ENCODE measurements at places on chromosomes 13 and 19. TPM values are rescaled to one million over a fixed set of nuclear protein-coding genes. Genes with fewer than 3 reads are reported as not detected.

The ZNF865 gene
- 1.4 TPM for polyA plus RNA-seq

The PRSS57 gene
- polyA plus RNA-seq: not detected

The CALR3 gene
- not detected for polyA plus RNA-seq

The TMEM145 gene
- polyA plus RNA-seq: not detected

GRCh38 chr19:49631014-49631588, 8.8 kb downstream of the RRAS start:
- no peak for DNase-seq

GRCh38 chr19:48813123-48813913, 2.5 kb upstream of the BCAT2 start:
- no peak for DNase-seq

- DNase-seq: no peak
Measured at GRCh38 chr19:42251572-42252358, 3.2 kb downstream of the ERF start.

DNA sequence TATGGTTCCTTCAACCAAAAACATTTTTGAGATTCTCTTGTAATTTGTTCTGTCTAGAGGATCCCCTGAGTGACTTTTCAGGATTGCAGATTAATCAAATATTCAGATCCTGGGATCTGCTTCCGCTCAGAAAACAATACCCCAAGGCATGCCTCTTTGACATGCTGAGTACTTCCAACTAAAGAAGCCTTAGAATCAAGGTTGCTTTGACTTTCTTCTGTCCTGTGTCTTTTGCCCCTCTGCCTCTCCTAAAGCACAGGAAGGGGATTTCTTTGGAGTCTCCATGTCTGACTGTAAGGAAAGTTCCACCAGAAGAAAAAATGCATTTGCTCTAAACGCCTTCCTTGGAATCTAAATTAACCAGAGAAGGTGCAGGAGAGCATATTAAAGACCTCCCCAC, 431.5 kb downstream of the FGF14 start:
- no peak for DNase-seq

GRCh38 chr19:58538257-58539168, 5.4 kb upstream of the TRIM28 start:
- no peak for DNase-seq

GRCh38 chr19:17841810-17842662, 5.7 kb downstream of the JAK3 start:
- no peak for DNase-seq

- DNase-seq: peak; percentile 68
Measured at GRCh38 chr19:41310033-41310831, at the start of gene CCDC97. CCDC97 (plus strand) TSS chr19:41310172; CDS start chr19:41310311, 139 bp downstream.

GRCh38 chr19:50659318-50660087, 10.3 kb downstream of the C19orf81 start:
- DNase-seq: no peak

- DNase-seq: no peak
Measured at GRCh38 chr19:6947745-6948144, 60.4 kb downstream of the ADGRE1 start.

DNA sequence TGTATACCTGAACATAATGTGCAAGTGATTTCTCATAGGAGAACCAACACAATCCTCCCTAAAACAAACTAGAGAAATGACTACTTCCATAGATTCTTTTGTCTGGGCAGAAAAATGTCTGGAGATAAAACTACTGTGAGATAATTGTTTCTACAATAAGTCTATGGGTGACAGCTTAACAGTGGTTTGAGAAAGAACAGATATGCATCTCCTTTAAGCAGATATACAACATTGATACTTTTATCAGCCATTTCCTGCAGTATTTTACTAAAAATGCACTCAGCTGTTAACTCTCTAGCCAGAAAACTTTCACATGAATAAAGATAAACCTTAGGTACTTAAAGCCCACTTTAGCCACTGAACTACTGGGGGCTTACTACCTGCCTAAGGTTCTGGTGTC, 1132.4 kb downstream of the EFNB2 start:
- no peak for DNase-seq

DNA sequence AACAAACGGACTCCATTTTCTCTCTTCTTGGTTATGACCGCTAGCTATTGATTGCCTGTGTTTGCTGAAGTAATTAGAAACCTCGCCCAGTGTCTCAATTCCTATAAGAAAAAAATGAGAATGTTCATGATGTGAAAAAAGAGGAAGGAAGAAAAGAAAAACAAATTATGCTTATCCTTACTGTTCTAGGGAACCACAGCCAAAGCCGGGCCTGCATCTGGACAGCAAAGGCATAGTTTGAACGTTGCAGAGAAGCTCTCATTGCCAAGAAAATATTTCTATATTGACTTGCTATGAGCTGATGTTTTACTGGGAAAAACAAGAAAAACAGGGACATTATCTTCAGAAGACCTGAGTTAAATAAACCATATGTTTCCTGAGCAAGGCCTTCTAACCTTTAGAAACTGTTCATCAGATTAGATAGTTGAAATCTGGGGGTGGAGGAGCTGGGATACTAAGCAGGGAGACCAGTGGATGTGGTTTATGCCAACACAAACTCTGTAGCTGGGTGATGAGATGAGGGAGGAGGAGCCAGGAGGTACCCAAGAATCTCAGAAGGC, 55.0 kb downstream of the EFNB2 start:
- DNase-seq: no peak

DNA sequence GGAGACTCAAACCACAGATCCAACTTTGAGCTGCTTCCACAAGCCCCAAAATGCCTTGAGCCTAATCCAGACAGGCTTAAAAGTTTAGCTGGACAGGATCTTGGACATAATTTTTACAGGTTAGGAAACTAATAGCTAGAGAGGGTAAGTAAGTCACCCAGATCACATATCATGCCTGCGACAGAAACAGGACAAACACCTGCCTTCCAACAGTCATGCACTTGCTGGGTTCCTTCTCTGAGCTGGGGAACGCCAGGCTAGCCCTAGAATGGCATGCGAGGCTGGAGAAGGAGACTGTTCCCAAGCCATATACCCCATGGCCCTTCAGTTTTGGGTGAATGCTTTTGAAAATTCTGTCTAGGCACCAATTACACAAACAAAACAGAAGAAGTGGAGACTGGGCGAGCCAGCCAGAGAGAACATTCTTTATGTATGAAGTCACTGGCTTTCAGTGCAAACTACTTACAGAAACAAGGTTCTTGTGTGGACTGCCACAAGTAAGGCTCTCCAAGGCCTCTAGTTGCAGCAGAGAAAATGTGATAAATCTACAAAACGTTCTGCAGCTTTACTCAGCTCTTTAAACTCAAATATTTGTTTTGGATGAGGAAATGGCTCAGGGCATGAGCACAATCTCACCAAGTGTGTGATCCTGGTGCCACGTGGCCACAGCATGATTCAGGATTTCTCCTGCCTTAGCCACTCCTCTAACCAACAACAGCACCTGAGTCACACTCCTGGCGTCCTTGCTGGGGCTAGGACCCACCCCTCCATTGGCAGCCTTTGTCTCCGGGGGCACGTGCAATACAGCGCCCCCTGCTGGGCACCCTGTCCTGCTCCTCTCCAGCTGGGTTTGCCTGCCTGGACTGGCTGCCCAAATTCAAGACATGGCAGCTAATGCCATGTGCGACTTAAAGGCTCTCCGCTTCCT, 73.4 kb upstream of the UBL3 start:
- DNase-seq: peak; percentile 95

- DNase-seq: no peak
Measured at GRCh38 chr13:61149331-61149730, 266.3 kb downstream of the PCDH20 start.

GRCh38 chr19:15479391-15480345, at the start of gene PGLYRP2:
PGLYRP2 (minus strand) TSS chr19:15479501; CDS start chr19:15479371, 130 bp downstream.
- DNase-seq: no peak

DNA sequence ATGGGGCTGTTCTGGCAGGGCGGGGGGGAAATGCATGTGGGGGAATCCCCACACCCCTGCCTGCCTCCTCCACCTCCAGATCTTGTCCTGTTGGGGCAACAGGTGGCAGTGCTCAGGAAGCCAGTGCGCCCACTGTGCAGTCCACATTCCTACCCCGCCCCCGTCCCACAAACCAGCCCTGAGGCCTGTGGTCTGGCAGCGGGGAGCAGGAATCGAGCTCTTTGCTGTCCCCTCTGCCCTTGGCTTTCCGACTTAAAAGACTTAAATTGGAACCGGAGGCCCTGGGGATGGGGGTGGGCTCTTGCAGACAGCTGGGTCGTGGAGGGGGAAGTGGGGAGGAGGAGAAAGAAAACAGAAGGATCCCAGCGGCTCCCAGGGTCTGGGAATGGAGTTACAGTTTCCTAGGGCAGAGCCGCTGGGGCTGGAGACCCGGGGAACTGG, 4.3 kb downstream of the NANOS3 start:
- DNase-seq: no peak

- DNase-seq: no peak
Measured at GRCh38 chr13:50629497-50629896, 214.0 kb downstream of the DLEU7 start.

- no peak for DNase-seq
Measured at GRCh38 chr13:95260031-95260525, 41.2 kb downstream of the ABCC4 start.

- no peak for DNase-seq
Measured at GRCh38 chr13:31223215-31223614, 23.4 kb downstream of the B3GLCT start.

DNA sequence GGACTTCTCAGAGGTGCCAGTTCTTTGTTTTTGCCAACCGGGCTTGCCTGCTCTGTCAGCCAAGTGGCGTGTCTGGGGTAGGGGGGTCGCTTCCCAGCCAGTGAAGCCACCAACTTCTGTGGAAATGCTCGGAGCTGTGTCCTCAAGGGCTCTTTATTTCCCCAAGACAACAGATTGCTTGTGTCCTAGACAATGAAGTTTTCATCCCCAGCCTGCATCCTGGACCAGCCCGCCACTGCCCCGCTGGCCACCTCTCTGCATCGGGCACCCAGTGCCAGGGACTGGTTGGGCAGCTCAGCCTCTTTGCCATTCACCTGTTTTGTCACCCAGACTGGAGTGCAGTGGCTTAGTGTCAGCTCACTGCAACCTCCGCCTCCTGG, 3.7 kb downstream of the RAB11B start:
- DNase-seq: no peak
